ENCODE measurements at places on chromosomes 5 and 9.

- H3K27ac ChIP-seq = no peak overlapping the region
- no peak for DNase-seq
- peaks cover 8% of the 10 kb centered on the region for H3K4me1 ChIP-seq
- no peak overlapping the region for H3K4me3 ChIP-seq
These were observed 3.6 kb downstream of the AK1 start for GRCh38 chr9:127873886-127874285.

DNA sequence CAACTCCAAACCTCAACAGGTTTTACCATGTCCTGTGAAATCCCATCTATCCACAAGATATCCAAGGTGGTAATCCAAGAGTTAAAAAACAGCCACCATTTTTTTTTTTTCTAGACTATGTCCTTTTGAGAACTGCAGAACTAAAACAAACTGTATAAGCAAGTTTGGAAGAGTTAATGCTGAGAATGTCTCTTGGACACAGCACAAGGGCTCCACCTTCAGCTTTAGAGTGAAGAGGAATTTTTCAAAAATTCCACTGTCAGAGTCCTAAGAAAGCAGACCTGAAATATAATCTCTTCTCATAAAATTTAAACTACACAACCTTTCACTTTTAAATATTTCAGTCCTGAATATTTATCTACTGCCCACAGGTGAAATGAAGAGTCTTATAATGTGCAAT lies 167.8 kb upstream of the CCNG1 start:
- no peak for DNase-seq
- no peak overlapping the region for H3K4me3 ChIP-seq
- H3K27me3 ChIP-seq = no peaks in the 10 kb centered on the region
- H3K36me3 ChIP-seq = no peaks in the 10 kb centered on the region

- peaks cover 4% of the 10 kb centered on the region for H3K36me3 ChIP-seq
- H3K4me1 ChIP-seq = peaks cover 34% of the 10 kb centered on the region
These were observed 78.6 kb downstream of the PBX3 start for GRCh38 chr9:125825762-125826161.

DNA sequence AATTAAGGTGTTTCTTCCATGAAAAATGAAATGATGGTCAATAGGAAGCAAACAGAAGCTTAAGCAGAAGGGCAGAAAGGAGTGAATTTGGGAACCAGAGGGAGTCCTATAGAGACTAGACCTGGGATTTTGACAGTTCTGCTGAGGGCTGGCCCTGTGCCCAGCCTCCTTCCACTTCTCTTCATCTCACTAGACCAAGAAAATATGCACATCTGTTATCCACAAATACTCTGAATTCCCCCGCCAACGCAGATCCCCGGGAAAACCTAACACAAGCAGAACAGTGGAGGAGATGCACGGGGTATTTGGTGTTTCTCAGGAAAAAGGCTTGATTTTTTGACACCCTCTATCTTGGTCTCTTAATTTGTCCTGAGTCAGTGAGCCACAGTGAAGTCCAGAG lies 22.7 kb downstream of the GRIA1 start:
- no peaks in the 10 kb centered on the region for H3K27me3 ChIP-seq
- no peaks in the 10 kb centered on the region for H3K4me1 ChIP-seq
- no peak overlapping the region for H3K27ac ChIP-seq
- no peak overlapping the region for H3K4me3 ChIP-seq

DNA sequence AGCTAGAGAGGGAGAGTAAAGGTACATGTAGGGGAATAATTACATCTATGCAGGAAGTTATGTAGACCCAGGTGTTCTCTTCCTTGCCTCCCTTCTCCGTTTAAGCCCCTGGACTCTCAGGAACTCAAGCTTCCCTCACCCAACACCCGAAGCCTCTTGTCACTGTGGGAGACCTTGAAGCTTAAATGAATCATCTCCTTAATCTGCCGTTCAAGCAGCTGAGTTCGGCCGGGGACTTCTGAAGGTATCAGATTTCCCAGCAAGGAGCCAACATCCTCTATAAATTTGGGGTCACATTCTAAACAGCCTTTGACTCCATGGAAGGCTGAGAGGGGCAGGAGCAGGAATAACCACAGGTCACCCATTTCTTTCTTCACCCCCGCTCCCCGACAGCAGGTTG lies 412 bp downstream of the IZUMO3 start:
- H3K36me3 ChIP-seq = no peaks in the 10 kb centered on the region
- no peak overlapping the region for H3K27ac ChIP-seq
- no peaks in the 10 kb centered on the region for H3K27me3 ChIP-seq
- no peaks in the 10 kb centered on the region for H3K4me1 ChIP-seq

- H3K27ac ChIP-seq = no peak overlapping the region
- no peaks in the 10 kb centered on the region for H3K27me3 ChIP-seq
- no peak overlapping the region for H3K4me3 ChIP-seq
- H3K36me3 ChIP-seq = no peaks in the 10 kb centered on the region
- DNase-seq = no peak
- H3K4me1 ChIP-seq = no peaks in the 10 kb centered on the region
These were observed 254.7 kb upstream of the SLC30A5 start for GRCh38 chr5:68839019-68839552.

- H3K36me3 ChIP-seq = no peaks in the 10 kb centered on the region
- H3K4me3 ChIP-seq = no peak overlapping the region
- no peak overlapping the region for H3K27ac ChIP-seq
- no peaks in the 10 kb centered on the region for H3K4me1 ChIP-seq
- H3K27me3 ChIP-seq = no peaks in the 10 kb centered on the region
- no peak for DNase-seq
These were observed 1740.9 kb downstream of the EFNA5 start for GRCh38 chr5:105929858-105930257.

- no peaks in the 10 kb centered on the region for H3K4me1 ChIP-seq
- no peak overlapping the region for H3K27ac ChIP-seq
- peaks cover 6% of the 10 kb centered on the region for H3K27me3 ChIP-seq
- H3K36me3 ChIP-seq = no peaks in the 10 kb centered on the region
These were observed 18.1 kb upstream of the SMAD5 start for GRCh38 chr5:136114414-136115125.

- peaks cover 20% of the 10 kb centered on the region for H3K27me3 ChIP-seq
- no peak for DNase-seq
- H3K27ac ChIP-seq = no peak overlapping the region
- no peak overlapping the region for H3K4me3 ChIP-seq
These were observed 41.6 kb upstream of the SHOC1 start for GRCh38 chr9:111836311-111836710.

- H3K27ac ChIP-seq = no peak overlapping the region
- H3K36me3 ChIP-seq = no peaks in the 10 kb centered on the region
These were observed 14.4 kb upstream of the SLC46A2 start for GRCh38 chr9:112905084-112905483.

- peak; percentile 17 for DNase-seq
- peaks cover 28% of the 10 kb centered on the region for H3K4me1 ChIP-seq
- H3K4me3 ChIP-seq = no peak overlapping the region
- H3K27me3 ChIP-seq = no peaks in the 10 kb centered on the region
- H3K27ac ChIP-seq = no peak overlapping the region
These were observed 8.2 kb downstream of the IL4 start for GRCh38 chr5:132681983-132682382.

GRCh38 chr9:34512131-34513078 lies 10.4 kb downstream of the ENHO start:
- H3K4me3 ChIP-seq = no peak overlapping the region
- H3K27ac ChIP-seq = no peak overlapping the region
- H3K4me1 ChIP-seq = no peaks in the 10 kb centered on the region
- peaks cover 5% of the 10 kb centered on the region for H3K27me3 ChIP-seq
- H3K36me3 ChIP-seq = no peaks in the 10 kb centered on the region

- H3K27ac ChIP-seq = no peak overlapping the region
- DNase-seq = no peak
- no peaks in the 10 kb centered on the region for H3K36me3 ChIP-seq
These were observed 333.8 kb upstream of the MPDZ start for GRCh38 chr9:13613296-13613695.

GRCh38 chr5:68771732-68772131 lies 322.1 kb upstream of the SLC30A5 start:
- H3K4me3 ChIP-seq = no peak overlapping the region
- no peaks in the 10 kb centered on the region for H3K4me1 ChIP-seq
- H3K27me3 ChIP-seq = peaks cover 5% of the 10 kb centered on the region
- H3K27ac ChIP-seq = no peak overlapping the region
- H3K36me3 ChIP-seq = no peaks in the 10 kb centered on the region

GRCh38 chr9:72527801-72528195 lies 6.4 kb downstream of the TMC1 start:
- DNase-seq = no peak
- peak overlapping the region; percentile 84 for H3K27ac ChIP-seq
- peaks cover 2% of the 10 kb centered on the region for H3K36me3 ChIP-seq
- no peaks in the 10 kb centered on the region for H3K27me3 ChIP-seq

GRCh38 chr9:136370687-136371532 lies 2.6 kb downstream of the CARD9 start:
- no peak overlapping the region for H3K27ac ChIP-seq
- peaks cover 3% of the 10 kb centered on the region for H3K4me1 ChIP-seq
- H3K4me3 ChIP-seq = no peak overlapping the region
- H3K27me3 ChIP-seq = no peaks in the 10 kb centered on the region
- no peak for DNase-seq
- no peaks in the 10 kb centered on the region for H3K36me3 ChIP-seq

DNA sequence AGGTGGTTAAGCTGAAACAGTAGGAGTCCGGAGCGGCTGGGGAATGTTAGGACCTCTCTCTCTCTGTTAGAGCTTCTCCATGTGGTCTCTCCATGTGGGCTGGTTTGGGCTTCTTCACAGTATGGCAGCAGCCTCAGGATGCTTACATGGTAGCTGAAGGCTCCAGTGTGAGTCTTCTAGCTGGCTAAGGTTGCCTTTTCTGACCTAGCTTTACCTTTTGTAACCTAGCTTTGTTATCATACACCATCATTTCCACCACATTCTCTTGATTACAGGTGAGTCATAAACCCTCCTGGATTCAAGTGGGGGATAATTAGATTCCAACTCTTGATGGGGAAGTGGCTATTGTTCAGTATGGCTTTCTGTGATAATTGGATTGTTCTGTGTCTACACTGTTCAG lies 98.5 kb downstream of the MTREX start:
- H3K4me3 ChIP-seq = no peak overlapping the region
- H3K4me1 ChIP-seq = no peaks in the 10 kb centered on the region
- H3K27ac ChIP-seq = no peak overlapping the region
- no peak for DNase-seq

DNA sequence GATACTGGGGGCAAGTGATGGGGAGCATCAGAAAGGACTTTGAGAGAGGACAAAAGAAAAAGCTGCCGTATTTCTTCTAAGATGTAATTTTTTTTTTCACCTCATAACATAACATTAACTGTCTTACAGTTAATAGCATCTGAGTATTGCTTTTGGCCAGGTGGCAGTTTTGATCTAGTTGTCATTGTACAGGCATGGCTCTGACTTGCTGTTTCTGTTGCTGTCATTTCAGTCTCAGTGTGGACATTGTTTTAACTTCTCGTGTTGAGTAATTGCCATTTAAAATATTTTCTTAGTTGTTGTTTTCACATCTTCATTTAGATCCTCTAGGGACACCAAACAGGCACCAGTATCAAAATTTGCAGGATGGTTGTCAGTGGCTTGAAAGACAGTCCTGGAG lies 12.4 kb downstream of the SMAD5 start:
- no peaks in the 10 kb centered on the region for H3K36me3 ChIP-seq
- no peak overlapping the region for H3K27ac ChIP-seq
- no peaks in the 10 kb centered on the region for H3K4me1 ChIP-seq

DNA sequence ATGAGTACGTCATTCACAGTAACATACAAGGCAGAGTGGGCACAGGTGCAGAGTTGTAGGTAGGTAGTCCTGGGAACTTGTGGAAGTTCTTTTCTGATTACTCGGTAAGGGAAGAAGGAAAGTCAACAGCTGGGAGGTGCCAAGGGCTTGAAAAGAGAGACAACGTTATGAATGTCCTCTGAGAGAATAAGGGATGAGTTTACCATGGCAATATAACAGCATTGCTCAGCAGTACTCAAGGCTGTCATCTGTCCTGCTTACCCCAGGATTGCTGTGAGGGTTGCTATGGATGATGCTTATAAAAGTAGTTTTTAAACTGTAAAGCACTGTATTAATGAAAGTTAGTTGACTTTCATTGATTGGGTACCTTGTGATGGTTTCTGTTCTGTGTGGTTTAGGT lies 369.1 kb upstream of the SGCD start:
- H3K27me3 ChIP-seq = no peaks in the 10 kb centered on the region
- H3K4me1 ChIP-seq = no peaks in the 10 kb centered on the region
- no peaks in the 10 kb centered on the region for H3K36me3 ChIP-seq
- no peak overlapping the region for H3K4me3 ChIP-seq

DNA sequence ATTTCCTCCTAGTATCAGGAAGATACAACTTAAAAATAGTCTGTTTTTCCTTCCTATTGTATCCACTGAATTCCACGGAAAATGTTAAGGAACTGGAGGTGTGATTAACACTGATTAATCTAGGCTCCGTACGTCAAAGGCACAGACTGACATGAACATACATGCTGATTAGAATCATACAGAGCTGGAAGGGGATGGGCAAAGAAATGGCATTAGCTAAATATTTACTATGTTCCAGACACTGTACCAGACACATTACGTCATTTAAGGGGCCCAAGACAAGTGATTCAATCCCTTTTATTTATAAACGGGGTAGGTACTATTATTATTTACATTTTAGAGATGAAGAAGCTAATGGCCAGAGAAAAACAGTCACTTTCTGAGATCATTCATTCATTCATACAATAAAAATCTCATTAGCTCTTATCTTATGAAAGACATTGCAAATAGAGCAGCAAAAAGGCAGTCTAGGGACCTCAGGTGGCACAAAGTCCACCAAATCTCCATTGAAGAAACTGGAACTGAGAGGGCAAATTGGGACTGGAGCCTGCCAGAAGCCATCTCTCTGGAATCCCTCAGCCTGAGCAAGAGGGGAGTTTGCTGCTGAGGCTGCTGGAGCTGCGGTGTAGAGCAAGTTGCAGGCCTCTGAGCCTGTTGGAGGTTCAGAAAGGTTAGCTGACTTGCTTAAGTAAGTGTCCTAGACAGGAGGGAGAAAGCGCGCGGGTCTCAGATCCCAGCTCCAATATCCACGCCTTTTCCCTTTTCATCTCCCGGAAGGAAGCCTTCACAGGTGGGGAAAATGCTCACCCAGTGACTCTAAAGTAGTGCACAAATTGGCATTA lies 1.6 kb upstream of the TGFBR1 start:
- H3K4me1 ChIP-seq = peaks cover 75% of the 10 kb centered on the region
- no peaks in the 10 kb centered on the region for H3K27me3 ChIP-seq
- H3K4me3 ChIP-seq = peak overlapping the region; percentile 74
- no peak for DNase-seq
- peak overlapping the region; percentile 12 for H3K27ac ChIP-seq

DNA sequence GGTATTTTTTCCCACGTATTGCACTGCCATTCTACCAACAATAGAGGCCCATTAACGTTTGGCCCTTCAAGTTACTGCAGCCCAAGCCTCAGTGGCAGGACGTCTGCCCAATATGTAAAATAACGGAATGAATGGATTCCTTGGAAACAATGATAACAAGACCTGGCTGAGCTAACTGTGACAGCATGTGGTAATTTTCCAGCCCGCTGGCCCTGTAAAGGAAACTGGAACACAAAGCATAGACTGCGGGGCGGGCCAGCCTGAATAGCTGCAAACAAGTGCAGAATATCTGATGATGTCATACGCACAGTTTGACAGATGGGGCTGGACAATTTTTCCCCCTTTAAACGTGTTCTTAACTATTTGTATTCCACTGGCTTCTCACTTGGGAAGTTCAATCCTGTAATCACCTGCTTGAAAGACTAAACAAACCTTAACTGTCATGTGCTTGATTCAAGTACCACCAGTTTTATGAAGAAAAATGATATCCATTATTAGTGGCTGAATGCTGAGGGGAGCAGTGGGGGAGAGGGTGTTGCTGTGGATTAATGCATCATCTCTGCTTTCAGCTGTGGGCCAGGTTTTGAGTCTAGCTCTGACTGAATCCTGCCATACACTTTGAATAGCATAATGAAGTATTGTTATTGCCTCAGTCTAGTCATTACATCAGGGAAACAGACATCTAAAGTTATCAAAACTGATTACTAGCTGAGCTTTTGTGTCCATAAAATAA lies 323.9 kb downstream of the TMEM161B start:
- no peaks in the 10 kb centered on the region for H3K36me3 ChIP-seq
- H3K27me3 ChIP-seq = peaks cover 3% of the 10 kb centered on the region
- H3K27ac ChIP-seq = no peak overlapping the region
- DNase-seq = no peak
- H3K4me3 ChIP-seq = no peak overlapping the region
- H3K4me1 ChIP-seq = no peaks in the 10 kb centered on the region

Data from activated CD8-positive, alpha-beta T cell treated with anti-CD3 and anti-CD28 coated beads, Interleukin-2, amount 10 ng/mL, durations not matched to agents 7 days and 5 days (primary cell).